ENCODE measurements at places on chromosomes 3 and 15. TPM values are rescaled to one million over a fixed set of nuclear protein-coding genes. Genes with fewer than 3 reads are reported as not detected.

GRCh38 chr3:54427941-54428871 lies 305.9 kb downstream of the CACNA2D3 start:
- H3K27me3 ChIP-seq, result no peaks in the 10 kb centered on the region
- H3K27ac ChIP-seq, result no peak overlapping the region
- no peaks in the 10 kb centered on the region for H3K36me3 ChIP-seq
- H3K4me3 ChIP-seq, result no peak overlapping the region
- DNase-seq, result peak; percentile 82

Gene SPATA12
- 0.70 TPM for polyA plus RNA-seq

DNA sequence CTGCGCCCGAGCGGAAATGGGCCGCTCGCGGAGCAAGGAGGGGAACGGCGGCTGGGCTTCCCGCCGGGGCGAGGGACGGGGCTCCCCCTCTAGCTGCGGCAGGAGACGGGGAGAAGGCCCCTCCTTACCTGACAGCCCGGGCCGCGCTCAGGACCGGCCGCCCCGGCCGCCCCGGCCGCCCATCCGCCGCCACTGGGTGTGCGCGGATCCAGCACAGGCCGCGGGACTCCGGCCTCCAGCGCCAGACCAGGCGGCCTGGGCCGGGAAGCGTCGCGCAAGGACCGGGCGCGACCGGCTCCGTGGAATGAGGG lies 296 bp downstream of the TPRA1 start:
- H3K4me1 ChIP-seq, result peaks cover 13% of the 10 kb centered on the region
- peak overlapping the region; percentile 80 for H3K4me3 ChIP-seq
- H3K36me3 ChIP-seq, result no peaks in the 10 kb centered on the region
- no peak overlapping the region for H3K27ac ChIP-seq
- peak; percentile 45 for DNase-seq
- peaks cover 5% of the 10 kb centered on the region for H3K27me3 ChIP-seq

DNA sequence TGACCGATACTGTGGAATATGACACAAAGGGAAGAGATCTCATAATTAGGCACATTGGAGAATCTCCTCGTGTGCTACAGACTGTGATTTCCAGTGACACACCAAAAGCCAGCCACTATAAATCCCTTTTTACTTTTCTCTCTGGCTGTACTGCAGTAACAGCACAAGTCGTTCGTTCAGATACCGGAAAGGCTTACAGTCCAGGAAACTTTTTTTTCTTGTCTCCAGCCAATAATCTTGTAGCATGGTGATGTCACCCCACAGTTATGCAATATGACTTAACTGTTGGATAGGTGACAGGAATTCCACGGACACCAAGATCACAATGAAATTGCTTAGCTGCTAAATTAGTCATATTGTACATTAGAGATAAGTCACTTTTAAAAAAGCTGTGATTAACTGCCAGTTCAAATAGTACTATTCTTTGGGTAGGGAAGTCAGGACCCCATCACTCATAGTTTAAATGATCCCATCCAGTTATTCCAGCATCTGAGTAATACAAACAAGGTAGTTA lies 36.3 kb upstream of the TSC22D2 start:
- H3K27ac ChIP-seq, result peak overlapping the region; percentile 1
- H3K27me3 ChIP-seq, result no peaks in the 10 kb centered on the region
- H3K36me3 ChIP-seq, result no peaks in the 10 kb centered on the region
- DNase-seq, result no peak

- peaks cover 15% of the 10 kb centered on the region for H3K4me1 ChIP-seq
- no peaks in the 10 kb centered on the region for H3K36me3 ChIP-seq
- DNase-seq, result no peak
- no peak overlapping the region for H3K4me3 ChIP-seq
Observed at GRCh38 chr3:59247402-59247841, 197.6 kb upstream of the CFAP20DC start.

Gene PODXL2
- 18.4 TPM for polyA plus RNA-seq

- no peak for DNase-seq
- H3K36me3 ChIP-seq, result no peaks in the 10 kb centered on the region
- no peak overlapping the region for H3K4me3 ChIP-seq
- H3K27ac ChIP-seq, result no peak overlapping the region
- peaks cover 5% of the 10 kb centered on the region for H3K4me1 ChIP-seq
Observed at GRCh38 chr3:197432384-197433127, 123.2 kb downstream of the BDH1 start.

DNA sequence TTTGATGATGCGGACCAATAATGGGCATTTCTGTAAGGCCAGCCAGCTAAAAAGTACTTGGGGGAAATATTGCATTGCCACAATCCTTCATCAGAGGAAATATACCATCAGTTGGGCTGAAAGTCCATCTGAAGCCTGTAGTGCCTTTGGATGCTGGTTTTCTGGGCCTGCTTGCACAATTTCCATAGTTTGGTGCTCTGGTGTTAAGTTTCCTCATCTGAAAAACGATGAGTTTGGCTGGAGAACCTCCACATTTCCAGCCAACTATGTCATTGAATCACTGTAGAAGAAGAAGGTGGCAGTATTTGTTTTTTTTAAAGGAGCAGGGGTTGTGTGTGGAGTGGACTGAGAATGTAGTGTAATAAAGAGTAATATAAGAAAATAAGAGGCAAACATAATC lies 10.1 kb downstream of the CCNB2 start:
- H3K4me1 ChIP-seq, result no peaks in the 10 kb centered on the region
- H3K4me3 ChIP-seq, result no peak overlapping the region
- no peak overlapping the region for H3K27ac ChIP-seq

GRCh38 chr3:14371573-14372474 lies 30.6 kb upstream of the SLC6A6 start:
- no peak overlapping the region for H3K4me3 ChIP-seq
- H3K27ac ChIP-seq, result no peak overlapping the region
- no peaks in the 10 kb centered on the region for H3K27me3 ChIP-seq
- H3K36me3 ChIP-seq, result no peaks in the 10 kb centered on the region
